ENCODE measurements at places on chromosomes 7 and 10.

- no peak for DNase-seq
Measured at GRCh38 chr7:115868369-115868768, 162.2 kb downstream of the TFEC start.

- no peak for DNase-seq
Measured at GRCh38 chr10:18483516-18484186, 167.7 kb downstream of the NSUN6 start.

DNA sequence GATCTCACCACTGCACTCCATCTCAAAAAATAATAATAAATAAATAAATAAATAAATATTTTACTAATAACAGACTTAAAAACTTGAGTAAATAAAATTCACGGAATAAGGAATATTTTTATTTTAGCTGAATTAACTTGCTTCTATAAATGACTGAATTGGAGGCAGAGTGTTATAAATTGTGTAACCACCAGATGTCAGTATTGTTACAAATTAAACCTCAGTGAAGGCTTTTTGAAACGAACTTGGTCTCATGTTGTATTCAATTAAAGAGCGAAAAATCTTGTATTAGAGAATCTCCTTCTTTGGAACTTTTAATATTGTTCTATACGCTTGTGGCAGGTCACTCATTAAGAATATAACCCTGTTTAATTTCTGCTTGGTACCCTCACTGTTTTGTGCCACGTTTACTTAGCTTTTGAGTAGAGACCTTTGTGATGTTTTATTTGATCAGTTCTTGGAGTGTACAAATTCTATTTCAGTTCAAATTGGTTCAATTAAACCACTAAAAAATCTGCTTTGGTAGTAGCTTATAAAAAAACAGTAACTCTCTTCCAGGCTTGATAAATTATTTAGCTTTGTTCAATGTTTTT, 45.6 kb upstream of the SCIN start:
- peak; percentile 48 for DNase-seq

GRCh38 chr7:71705217-71705616, 573.3 kb downstream of the GALNT17 start:
- DNase-seq: peak; percentile 90

DNA sequence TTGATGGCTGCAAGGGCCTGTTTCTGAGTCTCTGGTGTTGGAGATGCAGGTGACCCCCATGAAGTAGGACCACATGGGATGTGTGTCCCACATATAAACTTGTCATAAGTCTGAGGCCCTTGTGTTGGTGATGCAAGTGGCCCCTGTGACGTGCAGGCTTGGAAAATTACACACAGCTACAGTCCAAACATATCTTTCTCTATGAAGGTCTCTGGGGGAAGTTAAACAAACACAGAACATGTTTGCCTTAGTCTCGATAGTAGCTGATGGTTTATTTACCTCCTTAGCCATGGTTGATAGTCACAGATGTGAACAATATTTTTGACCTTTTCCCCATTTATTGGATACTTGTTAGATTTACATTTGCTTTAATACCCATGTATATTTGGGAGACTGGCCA, 64.7 kb downstream of the ADCY1 start:
- no peak for DNase-seq

DNA sequence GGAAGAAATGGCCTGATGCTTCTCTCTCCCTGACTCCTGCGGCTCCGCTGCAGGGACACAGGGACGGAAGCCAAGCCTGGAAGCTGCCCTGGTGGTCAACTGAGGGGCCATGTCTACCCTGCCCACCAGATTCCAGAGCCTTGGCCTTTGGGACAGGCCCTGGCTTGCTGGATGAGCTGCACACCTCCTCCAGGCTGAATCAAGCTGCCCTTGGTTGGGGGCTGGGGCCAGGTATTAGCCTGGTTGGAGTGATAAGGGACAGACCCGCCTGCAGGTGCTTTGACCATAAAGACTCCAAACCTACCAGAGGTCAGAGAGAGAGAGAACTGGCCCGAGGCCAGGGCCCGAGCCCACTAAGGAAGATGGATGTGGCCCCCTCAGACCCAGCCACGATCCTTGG, 30.1 kb downstream of the CRHR2 start:
- DNase-seq: no peak

DNA sequence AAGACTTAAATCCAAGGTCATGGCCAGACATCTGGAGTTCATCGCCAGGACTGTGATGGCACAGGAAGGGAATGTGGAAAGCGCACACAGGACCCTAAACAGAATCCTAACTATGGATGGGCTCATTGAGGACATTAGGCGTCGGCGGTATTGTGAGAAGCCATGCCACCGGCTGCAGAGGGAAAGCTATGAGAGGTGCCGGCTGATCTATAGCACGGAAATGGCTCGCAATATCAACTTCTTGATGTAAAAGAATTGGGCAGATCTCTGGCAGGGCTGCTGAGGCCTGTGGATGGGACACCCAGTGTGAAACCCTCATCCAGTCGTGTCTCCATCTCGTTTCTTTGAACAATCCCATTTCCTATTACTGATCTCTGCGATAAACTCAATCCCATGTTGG, 6.3 kb upstream of the CTBP2 start:
- DNase-seq: no peak

DNA sequence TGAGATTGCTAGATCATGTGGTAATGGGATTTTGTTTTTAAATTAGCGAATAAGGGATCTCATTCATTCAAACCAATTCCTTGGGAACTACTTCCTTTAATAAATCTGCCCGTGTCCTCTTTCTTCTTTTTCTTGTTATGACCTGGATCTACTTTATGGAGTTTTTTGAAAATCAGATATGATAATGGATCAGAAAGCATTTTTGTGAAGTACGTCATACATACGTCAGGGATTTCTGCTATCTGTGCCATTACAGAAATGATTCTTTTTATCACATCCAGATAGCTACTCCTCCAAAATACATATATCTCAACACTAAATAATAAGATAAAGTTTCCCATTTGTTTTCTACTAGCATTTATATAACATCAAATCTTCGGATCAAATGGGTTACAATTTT, 40.2 kb upstream of the STK17A start:
- DNase-seq: no peak

DNA sequence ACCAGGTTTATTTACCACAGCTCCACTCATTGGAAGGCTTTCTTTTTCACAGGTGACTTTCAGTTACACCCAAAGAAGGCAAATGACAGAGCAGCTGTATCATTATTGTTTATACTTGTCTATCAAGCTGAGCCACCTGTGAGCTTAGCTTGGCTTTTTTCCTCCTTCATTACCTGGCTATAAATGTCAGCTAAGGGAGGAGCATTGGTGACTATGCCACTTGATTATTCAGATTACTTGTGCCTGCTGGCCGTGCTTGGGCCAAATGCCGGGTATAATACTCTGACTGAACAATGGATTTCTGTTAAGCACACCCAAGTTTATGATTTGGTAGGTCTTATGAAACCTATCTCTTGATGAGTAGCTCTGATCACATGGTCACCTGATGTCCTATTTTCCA, 9.9 kb upstream of the GNAT3 start:
- DNase-seq: no peak

DNA sequence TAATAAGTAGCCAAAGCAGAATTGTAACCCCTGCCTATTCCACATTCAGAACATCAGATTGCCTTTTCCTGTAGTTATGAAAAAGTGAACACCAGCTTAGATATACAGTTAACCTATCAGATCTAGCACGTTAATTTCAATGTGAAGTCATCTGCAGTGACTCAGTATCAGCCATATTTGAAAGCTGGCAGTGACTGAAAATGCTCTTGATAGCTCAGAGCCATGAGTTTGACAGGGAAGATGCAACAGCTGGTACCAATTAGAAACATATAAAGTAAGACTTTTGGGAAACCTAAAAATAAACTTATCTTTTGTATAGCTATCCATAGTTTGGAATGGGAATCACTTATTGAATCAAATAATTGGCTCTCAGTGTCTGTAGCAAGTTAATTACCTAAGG, 284.1 kb upstream of the NPSR1 start:
- peak; percentile 83 for DNase-seq

- DNase-seq: no peak
Measured at GRCh38 chr7:107693396-107693795, 32.8 kb downstream of the SLC26A4 start.

DNA sequence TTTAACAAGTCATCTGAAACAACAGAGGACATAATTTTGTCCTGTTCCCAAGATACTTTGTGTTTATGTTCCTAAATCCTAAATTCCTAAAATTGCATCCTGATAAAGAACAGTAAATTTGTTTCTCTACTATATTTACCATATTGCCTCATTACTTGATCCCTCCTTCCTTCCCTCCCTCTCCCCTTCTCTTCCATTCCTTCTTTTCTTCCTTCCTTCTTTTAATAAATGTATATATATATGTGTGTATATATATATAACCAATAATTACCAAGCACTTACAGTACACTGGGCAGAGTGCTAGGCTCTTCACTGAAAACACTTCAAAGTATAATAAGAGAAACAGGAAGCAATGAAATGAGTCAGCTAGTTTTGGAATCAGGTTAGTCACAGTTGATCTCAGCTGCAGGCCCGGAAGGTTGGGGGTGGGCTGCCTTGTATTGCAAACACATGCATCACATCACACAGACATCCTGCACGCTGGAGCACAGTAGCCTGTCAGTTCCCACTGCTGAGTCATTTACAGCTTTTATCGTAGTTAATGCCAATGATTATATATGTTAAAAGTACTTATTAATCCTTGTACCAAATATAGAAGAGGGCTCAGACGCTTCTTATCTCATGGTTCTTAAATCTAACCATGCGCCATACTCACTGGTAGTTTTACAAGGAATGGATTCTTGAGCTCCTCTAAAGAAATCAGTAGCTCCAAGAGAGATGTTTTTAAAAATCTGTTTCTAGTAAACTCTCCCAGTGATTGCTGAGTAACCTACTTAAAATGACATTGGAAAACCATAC, 551.7 kb downstream of the GRM8 start:
- DNase-seq: peak; percentile 98

- DNase-seq: peak; percentile 32
Measured at GRCh38 chr10:4383651-4384098, 442.3 kb upstream of the AKR1E2 start.

DNA sequence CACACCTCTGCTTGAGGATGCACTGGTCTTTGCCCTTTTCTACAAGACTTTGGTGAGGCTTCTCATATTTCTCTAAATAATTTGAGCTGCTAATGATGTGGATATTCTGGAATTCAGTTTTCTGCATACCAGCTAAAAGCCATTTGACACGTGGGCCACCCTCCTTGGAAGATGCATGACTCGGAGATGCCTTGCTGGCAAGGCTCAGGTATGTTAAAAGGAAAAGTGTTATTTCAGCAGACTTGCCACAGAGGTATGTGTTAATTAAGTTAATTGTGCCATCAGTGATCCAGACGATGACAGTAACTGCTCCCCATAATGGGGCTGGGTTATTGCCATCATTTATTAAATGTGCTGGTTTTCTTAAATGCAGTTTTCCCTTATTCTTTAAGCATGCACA, 8.8 kb upstream of the GFRA1 start:
- DNase-seq: peak; percentile 19

GRCh38 chr10:43308986-43309385, 42.1 kb upstream of the RASGEF1A start:
- DNase-seq: no peak

GRCh38 chr7:36408589-36408988, 18.9 kb downstream of the ANLN start:
- peak; percentile 5 for DNase-seq

- DNase-seq: no peak
Measured at GRCh38 chr7:75628055-75628454, 110.7 kb downstream of the HIP1 start.

DNA sequence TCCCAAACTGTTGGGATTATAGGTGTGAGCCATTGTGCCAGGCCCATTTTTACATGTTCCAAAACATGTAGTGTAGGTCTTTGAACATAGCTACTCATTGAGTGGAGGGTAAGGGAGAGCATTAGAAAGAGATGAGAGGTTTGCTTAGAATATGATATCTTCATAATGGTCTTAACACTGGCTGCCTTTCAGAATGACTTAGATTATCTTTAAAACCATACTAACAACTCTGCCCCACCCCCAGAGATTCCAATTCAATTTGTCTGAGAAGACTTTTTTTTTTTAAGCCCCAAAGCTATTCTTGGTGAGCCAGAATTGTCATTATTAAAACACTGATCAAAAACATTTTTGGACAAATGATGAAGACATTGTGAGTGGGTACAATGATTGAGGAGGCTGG, 168.9 kb downstream of the PHTF2 start:
- DNase-seq: no peak

DNA sequence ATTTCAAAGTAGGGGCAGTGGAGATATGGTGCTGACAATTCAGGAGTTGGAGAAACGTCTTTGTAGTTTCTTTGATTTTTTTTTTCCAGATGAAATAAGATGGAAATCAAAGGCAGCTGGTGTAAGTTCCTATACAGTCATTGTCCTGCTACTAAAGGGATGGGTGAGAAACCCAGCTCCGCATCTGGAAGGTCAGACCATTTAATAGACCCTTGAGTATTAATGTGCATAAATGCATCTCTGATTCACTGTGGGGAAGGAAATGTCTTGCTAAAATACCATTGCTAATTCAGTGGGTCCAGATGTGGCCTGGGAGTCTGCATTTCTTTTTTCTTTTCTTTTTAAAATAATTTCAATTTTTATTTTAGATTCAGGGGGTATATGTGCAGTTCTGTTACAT, 15.5 kb downstream of the ABCB4 start:
- DNase-seq: no peak

GRCh38 chr10:123774132-123774742, 108.1 kb downstream of the GPR26 start:
- DNase-seq: no peak

DNA sequence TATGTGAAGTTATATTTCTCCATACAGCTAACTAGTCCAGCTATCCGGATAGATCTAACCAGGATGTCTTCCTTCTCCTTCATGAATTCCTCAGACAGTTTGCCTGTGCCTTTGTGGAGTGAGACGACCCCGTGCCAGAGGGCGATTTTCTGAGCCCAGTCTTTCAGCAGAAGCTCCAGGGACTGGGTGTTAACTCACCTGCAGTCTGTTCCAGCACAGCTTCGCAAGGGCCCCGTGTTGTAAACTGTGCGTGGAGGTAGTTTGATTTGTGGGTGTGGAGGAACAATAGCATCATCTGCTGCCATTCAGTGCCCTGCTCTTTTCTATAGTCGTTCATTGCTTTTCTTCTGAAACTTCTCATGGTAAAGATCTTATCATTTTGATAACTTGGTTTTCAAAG, 103.8 kb downstream of the INPP5A start:
- no peak for DNase-seq

- DNase-seq: no peak
Measured at GRCh38 chr10:89665302-89665701, 20.3 kb upstream of the PANK1 start.

GRCh38 chr7:134886353-134887057, 99.8 kb upstream of the AGBL3 start:
- peak; percentile 64 for DNase-seq

GRCh38 chr10:44462338-44462914, 77.5 kb upstream of the CXCL12 start:
- DNase-seq: no peak

- no peak for DNase-seq
Measured at GRCh38 chr7:92115821-92116220, 18.5 kb downstream of the CYP51A1 start.

GRCh38 chr10:105770524-105771212, 1129.6 kb downstream of the SORCS3 start:
- peak; percentile 3 for DNase-seq

- peak; percentile 40 for DNase-seq
Measured at GRCh38 chr10:75568450-75569130, 137.2 kb downstream of the LRMDA start.

- no peak for DNase-seq
Measured at GRCh38 chr7:27151341-27151930, 947 bp downstream of the HOXA3 start.
